ENCODE measurements at places on chromosomes 4 and X.

DNA sequence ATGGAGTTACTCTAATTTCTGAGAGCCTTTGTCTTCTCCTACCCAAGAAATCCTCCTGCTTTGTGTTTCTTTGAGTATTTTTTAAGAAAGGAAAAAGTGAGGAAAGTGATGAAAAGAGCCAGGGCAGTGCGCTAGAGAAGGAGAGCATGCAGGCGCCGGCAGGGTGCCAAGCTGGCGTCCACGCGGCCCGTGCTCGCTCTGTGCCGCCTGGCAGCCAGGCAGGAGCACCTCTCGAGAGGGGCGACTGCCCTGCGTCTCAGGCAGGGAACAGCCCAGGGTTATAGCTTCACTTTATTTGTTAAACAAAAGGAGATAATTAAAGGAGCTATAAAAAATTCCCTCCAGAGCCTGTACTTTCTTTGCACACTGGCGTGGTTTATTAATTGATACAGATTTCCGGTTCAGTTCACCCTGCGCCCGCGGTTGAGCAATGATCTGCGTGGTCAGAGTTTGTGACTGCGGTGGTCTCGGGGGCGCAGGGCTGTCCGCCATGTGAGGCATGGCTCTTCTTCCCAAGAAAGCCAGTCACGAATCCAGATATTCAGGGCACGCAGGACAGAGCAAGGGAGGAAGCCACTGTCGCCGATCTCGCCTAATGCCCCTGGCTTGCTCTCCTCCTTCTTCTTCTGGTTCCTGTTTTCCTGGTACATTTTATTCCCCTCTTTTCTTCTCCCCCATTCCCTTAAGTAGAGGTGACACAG, 110.8 kb upstream of the PAQR3 start:
- no peak for DNase-seq

DNA sequence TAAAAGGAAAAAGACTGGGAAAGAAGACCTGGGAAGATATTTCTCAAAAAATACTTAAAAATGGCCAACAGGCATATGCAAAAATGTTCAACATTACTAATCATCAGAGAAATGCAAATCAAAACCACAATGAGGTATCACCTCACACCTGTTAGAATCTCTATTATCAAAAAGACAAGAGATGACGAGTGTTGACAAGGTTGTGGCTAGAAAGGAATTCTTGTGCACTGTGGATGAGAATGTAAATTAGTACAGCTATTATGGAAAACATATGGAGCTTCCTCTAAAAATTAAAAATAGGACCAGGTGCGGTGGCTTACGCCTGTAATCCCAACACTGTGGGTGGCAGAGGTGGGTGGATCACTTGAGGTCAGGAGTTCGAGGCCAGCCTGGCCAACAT, 50.0 kb downstream of the C4orf46 start:
- DNase-seq, result no peak

DNA sequence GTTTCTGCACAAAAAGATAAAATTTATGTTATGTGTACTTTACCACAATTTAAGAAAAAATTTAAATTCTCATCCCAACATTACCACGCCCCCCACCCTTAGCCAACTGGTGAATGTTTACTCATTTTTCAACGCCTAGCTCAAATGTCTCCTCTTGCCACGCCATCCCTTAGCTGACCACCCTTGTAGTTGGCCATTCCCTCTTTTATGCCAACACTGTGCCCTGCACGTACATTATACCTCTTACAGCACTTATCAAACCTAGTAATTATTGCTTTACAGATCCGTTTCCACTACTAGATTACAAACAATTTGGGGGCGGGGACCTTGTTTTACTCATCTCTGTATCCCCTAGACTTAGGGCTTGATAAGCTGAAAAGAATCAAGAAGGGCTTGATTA, 644 bp downstream of the ERCC6L start:
- DNase-seq, result no peak

DNA sequence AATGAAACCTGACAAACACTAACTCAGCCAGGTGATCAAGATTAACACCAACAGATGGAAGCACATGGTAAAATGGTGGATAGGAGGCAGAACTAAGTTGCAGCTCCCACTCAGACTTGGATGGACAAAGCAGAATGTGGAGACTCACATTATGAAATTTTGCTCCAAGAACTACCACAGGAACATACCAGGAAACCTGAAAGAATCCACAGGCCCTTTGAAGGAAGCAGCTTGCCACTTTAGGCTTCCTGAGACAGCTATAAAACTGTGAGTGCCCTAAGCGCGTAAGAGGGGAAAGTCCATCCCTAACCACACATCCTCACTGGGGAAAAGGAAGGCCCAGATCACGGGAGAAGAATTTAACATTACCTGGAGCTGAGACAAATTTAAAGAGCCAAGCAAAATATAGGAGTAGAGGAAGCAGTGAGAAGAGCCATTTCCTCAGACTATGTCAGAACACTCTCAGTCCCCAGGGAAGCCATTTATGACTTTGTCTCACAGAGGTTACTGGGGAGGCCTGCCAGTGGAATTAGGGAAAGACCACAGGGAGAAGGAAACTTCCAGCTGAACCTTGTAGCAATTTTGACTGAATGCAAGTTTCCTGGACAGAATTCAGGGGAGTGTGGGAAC, 224.5 kb downstream of the TEX13C start:
- no peak for DNase-seq

GRCh38 chrX:105167233-105167632, 53.3 kb downstream of the TEX13A start:
- DNase-seq, result no peak

DNA sequence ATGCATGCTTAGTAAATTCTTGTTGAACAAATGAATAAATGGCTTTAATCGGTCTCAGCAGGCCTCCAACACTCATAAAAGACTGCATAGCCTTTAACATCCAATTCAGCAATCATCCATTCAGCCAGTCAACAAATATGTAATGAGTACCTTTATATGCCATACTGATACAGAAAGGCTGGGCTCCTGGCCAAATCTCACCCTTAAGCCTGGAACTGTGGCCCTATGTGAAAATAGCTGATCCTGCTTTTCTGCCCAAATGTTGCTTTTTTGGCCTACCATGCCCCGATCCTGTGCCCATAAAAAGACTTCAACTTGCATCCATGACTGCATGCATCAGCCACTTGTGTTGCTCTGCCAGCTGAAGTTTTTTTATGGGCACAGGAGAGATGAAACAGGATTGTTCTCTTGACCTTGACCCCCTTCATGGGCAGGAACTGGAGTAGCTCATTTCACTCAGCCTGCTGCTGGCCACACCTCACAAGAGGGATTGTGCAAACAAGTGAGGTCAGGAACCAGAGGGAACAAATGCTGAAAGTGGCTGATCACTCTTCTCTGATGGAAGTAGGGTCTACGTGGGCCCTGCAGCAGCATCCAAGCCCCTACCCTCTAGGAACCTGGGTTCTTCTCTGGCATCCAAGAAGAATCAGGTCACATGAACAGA, 75.6 kb downstream of the NPY1R start:
- DNase-seq, result no peak

GRCh38 chrX:20116577-20117240, at the start of gene MAP7D2:
MAP7D2 (minus strand) TSS chrX:20116907; CDS start chrX:20116879, 28 bp downstream.
- DNase-seq, result peak; percentile 33

DNA sequence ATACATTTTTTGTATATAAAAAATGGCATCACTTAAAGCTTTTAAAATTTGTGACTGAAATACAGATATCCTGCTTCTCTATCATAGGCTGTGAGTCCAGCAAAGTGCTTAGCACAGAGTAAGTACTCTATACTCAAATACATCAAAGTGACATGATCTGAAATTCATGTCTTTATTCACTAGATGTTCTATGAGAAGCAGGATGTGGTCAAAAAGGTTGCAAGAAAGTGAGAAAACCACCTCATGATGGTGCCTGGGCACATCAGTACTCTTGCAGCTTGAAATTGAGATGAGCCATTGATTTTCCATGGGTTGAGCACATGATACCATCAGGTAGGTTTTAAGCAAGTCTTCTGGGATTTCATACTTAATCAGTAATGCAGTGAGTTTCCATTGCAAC, 20.4 kb upstream of the SFRP2 start:
- DNase-seq, result no peak

DNA sequence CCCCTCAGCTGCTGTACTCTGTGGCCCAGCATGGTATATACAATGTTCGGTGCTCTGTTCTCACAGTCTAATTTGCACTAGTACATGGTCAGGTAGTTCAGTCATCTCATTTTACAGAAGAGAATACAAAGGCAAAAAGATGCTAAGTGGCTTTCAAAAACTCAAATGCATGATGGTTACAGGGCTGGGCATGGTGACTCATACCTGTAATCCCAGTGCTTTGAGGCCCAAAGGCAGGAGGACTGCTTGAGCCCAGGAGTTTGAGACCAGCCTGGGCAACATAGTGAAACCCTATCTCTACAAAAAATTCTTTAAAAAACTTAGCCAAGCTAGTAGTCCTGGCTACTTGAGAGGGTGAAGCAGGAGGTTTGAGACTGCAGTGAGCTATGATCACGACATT, 210.5 kb upstream of the KIT start:
- DNase-seq, result no peak

GRCh38 chr4:101415962-101416361, 68.6 kb upstream of the PPP3CA start:
- no peak for DNase-seq

DNA sequence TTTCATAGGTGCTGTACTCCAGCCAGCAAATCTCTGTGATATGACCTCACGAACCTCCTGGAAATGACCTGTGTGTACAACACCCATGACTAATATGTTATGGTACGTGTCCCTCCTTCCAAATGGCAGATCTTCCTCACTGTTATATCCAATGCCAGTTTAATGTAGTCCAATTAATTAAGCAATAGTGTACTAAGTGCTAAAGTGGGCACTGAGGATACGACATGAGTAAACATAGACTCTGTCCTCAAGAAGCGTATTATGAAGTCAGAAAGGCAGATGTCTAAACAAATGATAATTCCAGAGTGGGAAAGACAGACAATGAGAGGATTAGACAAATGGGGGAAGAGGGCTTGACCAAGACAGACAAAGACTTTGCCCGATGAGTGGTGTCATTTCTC, 33.9 kb downstream of the GPRIN3 start:
- DNase-seq, result no peak

GRCh38 chrX:46321676-46322075, 223.5 kb downstream of the ZNF674 start:
- DNase-seq, result no peak

DNA sequence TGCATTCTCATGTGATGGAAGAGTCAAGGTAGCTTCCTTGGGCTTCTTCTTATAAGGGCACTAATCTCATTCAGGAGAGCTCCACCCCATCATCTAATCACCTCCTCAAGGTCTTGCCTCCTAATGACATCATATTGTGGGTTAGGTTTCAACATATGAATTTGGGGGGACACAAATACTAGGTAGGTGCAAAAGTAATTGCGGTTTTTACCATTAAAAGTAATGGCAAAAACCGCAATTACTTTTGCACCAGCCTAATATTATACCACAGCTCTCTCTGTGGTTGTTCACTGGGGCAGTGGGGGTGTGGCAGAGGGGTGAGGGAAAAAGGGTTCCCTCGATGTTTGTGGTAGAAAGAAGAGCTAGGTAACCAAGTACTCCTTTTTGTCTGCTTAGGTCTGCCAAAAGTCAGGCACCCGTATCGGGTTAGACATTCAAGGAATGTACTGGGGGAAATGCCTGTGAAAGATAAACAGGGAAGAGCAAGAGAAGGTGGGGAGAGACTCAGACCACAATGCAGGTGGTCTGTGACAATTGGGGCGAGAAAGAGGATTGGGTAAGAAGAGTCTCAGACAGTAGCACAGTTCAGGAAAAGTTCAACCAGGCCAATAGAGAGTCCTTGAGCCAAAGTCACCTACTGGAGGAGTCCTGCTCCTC, 78.9 kb upstream of the MTM1 start:
- no peak for DNase-seq

- no peak for DNase-seq
Measured at GRCh38 chr4:155608225-155608885, 58.3 kb upstream of the GUCY1A1 start.

DNA sequence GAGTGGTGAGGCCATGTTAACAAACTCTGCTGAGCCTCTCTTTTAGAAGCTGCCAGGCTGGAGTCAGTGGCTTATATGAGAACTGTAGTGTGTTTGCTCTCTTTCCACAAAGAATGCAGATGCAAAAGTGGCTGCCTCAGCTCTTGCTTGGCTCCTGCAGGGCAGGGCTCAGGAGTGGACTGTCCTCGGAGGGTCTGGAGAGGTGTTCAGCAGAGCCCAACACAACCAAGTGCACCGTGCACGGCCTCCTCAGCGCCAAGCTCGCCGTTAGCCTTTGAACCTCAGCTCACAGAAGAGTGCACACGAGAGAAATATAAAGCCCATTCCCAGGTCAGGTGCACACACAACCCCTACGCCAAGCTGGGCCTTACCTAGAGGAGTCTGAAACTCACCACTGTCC, 82.8 kb downstream of the C4orf51 start:
- no peak for DNase-seq

GRCh38 chr4:110055158-110055768, 142.6 kb downstream of the EGF start:
- peak; percentile 26 for DNase-seq

DNA sequence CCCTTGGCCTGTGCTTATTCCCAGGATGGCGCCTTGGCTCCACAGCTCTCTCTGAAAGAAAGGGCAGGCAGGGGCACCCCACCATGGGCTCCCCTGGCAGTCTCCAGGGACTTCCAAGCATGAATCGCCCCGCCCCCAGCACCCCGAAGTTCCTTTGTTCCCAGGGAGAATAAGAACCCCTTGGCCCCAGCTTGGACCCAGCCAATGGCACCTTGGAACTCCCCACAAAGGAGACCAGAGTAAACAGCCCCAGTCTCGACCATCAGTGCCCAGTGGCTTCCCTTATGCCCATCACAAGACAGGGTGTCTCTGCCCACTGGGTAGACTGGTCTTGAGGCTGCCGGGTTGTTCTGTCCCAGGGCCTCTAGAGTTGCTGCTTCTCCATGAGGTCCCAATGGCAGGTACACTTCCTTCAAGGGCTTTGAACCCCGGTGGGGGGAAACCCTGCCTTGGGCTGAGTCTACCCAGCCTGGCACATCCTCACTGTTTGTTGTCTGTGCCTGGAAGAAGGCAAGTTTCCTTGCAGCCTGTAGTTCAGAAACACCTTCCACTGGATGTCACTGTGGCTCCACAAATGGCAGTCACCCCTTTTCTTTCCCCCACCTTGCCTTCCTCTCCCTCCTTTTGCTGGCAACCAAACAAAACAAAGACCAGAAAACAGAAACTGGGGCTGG, 30.8 kb downstream of the NBDY start:
- no peak for DNase-seq

GRCh38 chr4:613126-613525, 12.2 kb upstream of the PDE6B start:
- no peak for DNase-seq

DNA sequence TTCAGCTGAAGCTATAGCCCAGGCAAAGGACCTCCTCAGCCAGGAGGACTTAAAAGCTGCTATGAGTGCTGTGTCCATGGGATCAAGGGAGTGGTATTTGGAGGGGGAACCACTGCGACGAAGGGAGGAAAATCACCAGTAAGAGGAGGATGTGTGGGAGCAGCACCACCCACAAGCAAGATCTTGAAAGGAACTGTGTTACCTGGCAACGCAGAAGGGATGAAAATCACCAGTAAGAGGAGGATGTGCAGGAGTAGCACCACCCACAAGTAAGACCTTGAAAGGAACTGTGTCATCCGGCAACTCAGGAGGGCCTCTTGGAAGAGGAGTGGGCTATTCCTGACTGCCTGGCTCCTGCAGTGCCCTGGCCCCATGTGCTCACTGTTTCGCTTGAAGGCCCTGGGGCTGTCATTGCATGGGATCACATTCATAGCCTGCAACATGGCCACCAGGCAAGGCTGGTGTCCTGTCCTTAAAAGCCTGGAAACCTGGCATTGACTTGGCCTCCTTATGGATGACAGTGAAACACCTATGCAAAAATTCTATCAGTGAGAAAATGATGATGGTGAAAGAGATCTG, 48.3 kb downstream of the TRMT44 start:
- DNase-seq, result no peak

Data from large intestine (tissue), 12 donors.